Stimulated activated CD8-positive, alpha-beta memory T cell treated with anti-CD3 and anti-CD28 coated beads, Interleukin-4, amount 100 ng/mL, for 1 hour (primary cell): ENCODE measurements at places on chromosomes 7 and 10.
A peak's percentile ranks its signal among the peaks of the same experiment; 100 is the strongest.

DNA sequence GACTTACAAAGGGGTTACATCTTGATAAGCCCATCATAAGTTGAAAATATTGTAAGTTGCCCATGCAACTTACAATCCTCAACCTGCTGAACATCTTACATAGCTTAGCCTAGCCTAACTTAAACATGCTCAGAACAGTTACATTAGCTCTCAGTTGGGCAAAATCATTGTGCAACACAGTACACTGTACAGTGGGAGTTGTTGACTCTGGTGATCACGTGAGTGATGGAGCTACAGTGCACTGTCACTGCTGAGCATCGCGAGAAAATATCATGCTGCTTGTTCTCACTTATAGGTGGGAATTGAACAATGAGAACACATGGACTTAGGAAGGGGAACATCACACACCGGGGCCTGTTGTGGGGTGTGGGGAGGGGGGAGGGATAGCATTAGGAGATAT, 214.9 kb upstream of the ZMIZ1 start:
- no peak for DNase-seq

DNA sequence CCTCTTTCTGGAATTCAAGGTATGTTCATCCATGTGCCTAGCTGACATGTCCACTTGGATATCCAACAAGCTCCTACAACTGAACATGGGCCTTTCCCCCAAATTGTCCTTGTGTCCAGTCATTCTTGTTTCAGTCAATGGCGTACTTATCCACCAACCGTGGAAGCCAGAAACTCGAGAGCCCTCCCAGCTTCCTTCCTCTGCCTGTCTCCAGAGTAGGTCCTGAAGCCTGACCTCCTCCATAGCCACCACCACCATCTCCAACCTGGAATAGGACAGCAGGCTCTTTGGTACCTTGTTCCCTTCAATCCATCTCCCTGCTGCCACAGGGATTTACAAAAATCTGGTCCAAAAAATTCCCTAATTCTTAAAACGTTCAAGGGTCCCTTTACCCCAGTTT, 305.1 kb downstream of the RPS24 start:
- no peak for DNase-seq

DNA sequence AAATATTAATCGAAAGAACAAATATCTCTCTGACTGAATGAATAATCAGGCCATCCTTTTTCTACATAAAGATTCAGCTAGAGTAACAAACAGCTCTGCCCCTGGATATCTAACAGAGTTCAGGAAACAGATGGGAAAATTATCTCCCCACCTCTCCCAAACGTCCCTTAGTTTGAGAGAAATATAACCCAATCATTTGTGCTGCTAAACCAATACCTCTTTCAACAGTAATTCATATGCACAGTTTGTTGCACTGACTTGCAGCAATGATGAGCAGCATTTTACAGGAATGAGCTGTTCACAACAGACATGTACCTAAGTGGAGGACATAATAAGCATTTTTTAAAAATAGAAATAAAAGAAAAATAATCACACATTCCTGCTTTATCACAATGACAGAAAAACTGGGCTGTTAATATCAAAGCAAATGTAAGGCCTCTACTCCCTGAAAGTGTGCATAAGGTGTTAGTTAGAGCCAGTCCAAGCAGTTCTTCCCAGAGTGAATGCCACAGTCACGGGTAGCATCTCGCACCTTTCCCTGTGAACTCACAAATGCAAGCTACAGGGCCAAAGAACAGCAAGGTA, 2.3 kb downstream of the CREB3L2 start:
- DNase-seq, result no peak

- DNase-seq, result peak; percentile 98
Measured at GRCh38 chr10:70404036-70404786, at the start of gene EIF4EBP2. TSS of gene EIF4EBP2 (plus strand) at chr10:70404145. CDS start at chr10:70404402, 257 bp downstream.

GRCh38 chr7:46288010-46288409, 366.9 kb upstream of the IGFBP3 start:
- no peak for DNase-seq

GRCh38 chr10:49053053-49053997, 62.0 kb downstream of the VSTM4 start:
- no peak for DNase-seq

GRCh38 chr7:33973231-33974015, 68.1 kb downstream of the BMPER start:
- DNase-seq, result no peak
